ENCODE measurements at places on chromosomes 11 and 22.
A peak's percentile ranks its signal among the peaks of the same experiment; 100 is the strongest.

- no peak for DNase-seq
Observed at GRCh38 chr22:20430101-20430719, 7.4 kb downstream of the SCARF2 start.

DNA sequence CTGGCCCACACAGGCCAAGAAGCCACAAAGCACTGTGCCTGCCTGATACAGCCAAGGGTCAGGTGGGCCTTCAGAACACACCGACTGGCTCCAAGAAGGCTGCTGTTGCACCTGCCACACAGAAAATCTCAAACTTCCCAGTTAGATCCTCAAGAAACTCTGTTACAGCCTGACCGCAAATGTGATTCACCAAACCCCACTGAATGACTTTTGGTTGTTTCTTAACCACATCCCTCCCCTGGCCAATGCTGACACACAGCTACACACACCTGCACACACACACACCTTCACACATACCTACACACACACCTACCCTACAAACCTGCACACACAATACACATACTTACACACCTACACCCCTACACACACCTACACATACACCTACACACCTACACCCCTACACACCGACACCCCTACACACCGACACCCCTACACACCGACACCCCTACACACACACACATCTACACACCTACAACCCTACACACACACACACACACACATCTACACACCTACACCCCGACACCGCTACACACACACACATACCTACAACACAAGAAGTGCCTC is 31.5 kb downstream of the CDKN1C start:
- no peak for DNase-seq

DNA sequence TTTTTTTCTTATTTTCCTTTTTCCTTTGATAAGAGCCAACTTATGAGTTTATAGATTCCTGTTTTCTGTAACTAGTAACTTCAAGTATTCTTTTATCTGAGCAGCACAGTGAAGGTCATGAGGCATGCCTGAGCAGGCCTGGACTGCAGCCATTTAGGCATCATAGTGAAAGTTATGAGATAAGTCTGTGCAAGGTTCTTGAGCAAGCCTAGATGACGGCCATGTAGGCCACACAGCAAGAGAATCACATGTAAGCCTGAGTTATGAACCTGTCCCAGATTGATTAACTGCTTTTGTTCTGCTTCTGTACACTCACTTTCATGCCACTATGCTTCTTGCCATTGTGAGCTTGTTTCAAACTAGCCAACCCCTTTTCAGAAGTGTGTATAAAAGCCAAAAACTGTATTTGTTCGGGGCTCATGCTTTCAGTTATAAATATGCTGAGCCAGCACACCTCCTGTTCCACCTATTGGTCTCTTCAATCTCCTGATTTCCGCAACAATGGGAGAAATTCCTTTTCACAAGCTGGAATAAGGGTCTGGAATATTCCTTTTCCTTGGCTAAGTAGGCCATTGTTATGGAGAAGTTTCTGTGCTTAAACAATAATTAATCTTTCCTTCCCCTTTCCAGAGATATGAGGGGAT is 745.7 kb downstream of the FAM181B start:
- DNase-seq: no peak

GRCh38 chr11:118291477-118292135 is 12.9 kb upstream of the CD3E start:
- no peak for DNase-seq

DNA sequence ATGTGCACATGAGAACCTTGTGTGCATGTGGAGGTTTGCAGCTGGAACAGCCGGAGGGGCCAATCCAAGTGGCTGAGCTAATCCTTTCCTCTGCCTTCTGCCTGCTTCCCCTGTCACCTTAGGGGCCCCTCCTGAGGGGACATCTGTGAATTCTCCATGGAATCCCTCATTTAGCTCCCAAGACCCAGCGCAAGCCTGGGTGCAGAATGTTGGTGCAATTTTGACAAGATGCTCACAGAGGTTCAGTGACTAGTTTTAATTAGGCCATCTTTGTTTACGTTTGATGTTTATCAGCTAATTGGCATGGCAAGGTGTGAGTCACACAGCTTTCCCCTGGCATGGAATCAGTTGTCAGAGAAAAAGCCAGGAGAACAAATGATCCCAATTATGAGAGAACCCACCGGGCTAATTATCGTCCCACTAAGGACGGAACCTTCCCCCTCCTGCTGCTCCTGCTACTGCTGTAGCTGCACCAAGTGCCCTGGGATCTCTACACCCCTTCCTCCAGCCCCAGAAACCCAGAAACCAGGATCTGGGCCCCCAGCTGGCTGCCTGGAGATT is 63.6 kb upstream of the PAX6 start:
- DNase-seq: no peak

DNA sequence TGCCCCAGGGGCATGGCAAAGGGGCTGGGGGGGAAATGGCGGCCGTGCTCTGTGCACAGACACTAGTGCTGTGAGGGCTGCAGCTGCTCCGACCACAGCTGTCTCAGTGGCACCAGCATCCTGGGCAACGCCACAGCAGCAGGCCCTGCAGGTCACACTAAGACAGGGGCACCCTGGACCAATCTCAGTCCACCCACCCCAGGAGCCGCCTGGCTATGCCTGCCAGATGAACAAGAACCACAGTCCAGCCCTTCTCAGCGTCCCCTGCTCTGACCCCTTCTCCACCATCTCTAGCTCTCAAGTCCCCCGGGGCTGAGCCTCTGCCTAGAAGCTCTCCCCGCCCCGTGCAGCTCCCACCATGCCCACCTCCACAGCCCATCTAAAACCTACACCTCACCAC is 16.5 kb downstream of the TUBGCP6 start:
- no peak for DNase-seq

DNA sequence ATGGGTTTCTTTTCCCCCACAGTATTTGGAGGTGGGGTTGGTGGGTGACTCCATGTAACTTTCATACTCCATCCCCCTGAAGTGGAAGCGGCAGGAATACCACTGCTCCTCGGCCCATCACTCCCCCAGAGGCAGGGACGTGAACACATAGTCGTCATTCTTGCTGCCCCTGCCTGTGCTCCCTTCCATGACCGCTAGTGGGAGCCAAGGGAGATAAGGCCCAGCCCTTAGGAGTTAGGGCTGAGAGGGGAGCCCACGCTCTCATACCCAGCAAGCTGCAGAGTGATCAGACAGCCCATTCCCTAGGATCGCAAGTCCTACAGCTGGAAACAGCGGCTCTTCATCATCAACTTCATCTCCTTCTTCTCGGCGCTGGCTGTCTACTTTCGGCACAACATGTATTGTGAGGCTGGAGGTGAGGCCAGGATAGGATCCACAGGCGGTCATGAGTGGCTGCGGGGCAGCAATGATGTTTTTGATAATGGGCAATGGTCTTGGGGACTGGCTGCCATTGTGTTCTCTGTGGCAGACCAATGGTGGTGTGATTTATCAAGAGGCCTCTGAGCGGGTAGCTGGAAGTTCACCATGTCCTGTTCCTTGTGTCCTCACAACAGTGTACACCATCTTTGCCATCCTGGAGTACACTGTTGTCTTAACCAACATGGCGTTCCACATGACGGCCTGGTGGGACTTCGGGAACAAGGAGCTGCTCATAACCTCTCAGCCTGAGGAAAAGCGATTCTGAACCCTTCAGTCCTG is 15.9 kb downstream of the RHOG start:
- peak; percentile 62 for DNase-seq

DNA sequence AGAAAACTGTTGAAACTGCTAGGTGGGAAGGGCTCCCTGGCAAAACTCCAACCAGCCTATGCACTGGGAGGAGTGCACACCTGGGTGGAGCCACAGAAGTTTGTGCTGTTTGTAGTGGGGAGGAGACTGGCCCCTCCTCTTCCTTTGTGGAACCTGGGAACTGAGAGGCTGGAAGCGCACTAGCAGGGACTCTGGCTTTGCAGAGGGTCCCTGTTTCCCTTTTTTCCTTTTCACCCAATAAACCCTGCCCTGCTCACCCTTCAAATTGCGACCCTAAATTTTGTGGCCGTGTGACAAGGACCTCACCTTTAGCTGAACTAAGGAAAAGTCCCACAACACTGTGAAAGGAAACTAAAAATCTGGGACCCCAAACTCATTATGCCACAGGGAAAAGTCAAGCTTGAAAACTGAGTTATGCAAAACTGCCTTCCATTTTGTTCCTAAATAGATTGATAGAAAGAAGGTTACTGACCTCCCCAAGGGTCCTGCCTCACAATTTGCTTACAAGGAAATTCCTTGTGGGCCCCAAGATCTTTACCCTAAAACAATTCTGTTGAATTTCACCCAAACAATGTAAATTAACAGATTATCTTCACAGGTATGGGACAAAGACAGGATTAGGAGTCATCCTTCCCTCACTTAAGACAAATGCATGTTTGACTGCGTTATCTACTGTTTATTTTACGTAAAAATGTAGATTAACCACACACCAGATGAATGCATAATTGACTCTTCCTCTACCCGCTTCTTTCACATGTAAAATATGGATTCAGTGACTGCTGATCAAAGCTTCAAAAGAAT is 81.0 kb downstream of the SLC36A4 start:
- no peak for DNase-seq

DNA sequence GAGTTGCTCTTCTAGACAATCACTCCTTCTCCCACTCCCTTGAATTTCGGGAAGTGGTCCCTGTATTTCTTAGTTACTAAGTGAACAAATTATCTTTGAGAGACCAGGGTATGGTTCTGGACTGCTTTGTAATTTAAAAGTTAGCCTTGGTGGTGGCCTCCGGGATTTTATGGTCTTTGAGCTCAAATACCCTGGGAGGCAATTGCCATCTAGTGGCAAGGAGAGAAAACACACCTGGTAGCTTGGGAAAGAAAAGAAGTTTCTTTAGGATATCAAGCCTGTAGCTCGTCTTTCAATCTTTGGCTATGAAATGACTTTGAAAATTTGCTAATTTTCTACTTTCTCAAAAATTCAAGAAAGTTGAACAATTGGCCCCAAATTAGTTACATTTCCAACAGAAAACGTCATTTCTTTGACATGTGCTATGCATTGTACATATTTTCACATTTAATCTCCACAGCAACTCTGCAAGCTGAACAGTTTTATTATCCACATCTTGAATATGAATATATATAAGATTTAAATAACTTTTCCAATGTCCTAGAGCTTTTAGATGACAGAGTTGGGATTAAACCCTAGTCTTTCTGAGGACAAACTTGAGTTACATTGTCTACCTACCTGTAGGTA is 39.1 kb downstream of the MMP27 start:
- DNase-seq: no peak

GRCh38 chr11:35134403-35135148 is 4.4 kb upstream of the CD44 start:
- no peak for DNase-seq

DNA sequence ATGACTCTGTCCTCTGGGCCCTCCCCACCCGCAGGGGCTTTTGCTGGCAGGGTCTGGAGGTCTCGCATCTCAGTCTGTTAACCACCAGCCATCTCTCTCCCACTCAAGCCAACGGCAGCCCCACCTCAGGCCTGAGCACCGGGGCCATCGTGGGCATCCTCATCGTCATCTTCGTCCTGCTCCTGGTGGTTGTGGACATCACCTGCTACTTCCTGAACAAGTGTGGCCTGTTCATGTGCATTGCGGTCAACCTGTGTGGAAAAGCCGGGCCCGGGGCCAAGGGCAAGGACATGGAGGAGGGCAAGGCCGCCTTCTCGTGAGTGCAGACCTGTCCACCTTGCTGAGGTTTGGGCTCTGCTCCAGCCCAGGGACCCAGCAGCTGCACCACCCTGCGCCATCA is 44.3 kb upstream of the TTC12 start:
- no peak for DNase-seq

DNA sequence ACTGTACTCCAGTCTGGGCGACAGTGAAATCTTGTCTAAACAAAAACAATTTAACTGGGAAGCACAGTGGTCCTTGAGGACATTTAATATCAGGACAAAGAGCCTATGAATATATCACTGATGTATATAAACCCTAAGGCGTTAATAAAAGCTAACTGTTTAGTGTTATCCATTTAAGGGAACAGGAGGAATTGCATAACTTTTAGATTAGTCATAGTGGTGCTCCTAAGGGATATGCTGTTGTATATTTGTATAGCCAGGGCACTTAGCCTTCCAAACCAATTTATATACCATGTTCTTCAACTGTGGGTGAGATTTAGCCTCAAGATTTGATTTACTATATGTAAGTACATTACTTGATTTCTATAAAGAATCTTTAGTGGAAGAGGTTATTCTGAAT is 3.0 kb upstream of the CHEK1 start:
- no peak for DNase-seq

- DNase-seq: no peak
Observed at GRCh38 chr11:67255353-67255752, 10.9 kb upstream of the GRK2 start.

DNA sequence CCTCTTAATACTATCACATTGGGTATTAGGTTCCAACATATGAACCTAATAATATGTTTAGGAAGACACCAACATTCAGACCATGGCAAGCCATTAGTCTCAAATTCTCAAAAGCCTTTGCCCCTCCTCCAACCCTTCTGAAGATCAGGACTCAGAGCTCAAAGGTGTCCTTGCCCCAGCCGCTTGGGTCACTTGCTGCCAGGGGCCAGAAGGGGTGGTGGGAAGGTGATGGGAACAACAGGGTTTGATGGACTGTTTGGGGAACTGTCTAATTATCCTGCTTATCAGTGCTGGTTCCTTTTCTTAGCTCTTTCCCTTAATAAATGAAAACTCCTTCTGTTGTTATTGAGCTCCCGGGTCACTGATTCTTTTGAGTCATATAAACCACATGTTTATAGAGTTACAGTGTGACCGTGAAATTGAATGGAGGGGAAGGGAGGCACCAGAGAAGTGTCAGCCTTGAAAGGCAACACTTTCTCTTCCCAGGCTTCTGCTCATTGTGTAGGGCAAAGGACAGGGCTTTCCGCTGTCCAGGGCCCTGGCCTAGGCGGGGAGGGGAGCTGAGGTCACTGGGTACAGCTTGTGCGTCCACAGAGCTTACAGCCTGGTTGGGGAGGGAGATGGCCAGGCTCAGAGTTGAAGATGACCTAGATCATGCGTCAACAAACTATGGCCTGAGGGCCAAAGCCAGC is 105.1 kb downstream of the FBXO7 start:
- no peak for DNase-seq

- no peak for DNase-seq
Observed at GRCh38 chr11:60981515-60981914, 10.0 kb downstream of the CD6 start.

- no peak for DNase-seq
Observed at GRCh38 chr11:35619855-35620640, 1.8 kb downstream of the FJX1 start.

- DNase-seq: no peak
Observed at GRCh38 chr22:21624120-21624879, 5.5 kb downstream of the YDJC start.

DNA sequence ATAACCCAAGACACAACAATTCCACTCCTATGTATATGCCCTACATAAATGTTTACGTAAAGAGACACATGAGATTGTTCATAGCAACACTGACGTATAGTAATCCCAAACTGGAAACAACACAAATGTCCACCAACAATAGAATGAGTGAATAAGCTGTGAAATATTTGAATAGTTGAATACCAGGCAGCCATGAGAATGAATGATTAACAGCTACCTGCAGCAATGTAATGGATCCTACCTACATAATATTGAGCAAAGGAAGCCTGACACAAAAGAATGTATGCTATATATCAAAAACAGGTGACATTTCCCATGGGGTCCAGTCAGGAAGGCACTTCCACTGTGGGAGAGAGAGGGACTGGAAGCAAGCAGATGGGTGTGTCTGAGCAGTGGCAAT is 92.8 kb upstream of the LINC01488 start:
- no peak for DNase-seq
